ENCODE measurements at places on chromosomes 12 and 14. TPM values are rescaled to one million over a fixed set of nuclear protein-coding genes. Genes with fewer than 3 reads are reported as not detected.

GRCh38 chr12:2083008-2083407, 30.2 kb downstream of the CACNA1C start:
- H3K4me1 ChIP-seq: peaks cover 69% of the 10 kb centered on the region
- H3K36me3 ChIP-seq: peaks cover 4% of the 10 kb centered on the region
- no peak overlapping the region for H3K4me3 ChIP-seq
- H3K27ac ChIP-seq: peak overlapping the region; percentile 69
- no peak for DNase-seq

GRCh38 chr12:26740348-26740747, 92.6 kb downstream of the ITPR2 start:
- no peak overlapping the region for H3K27ac ChIP-seq
- H3K4me1 ChIP-seq: peaks cover 17% of the 10 kb centered on the region
- H3K27me3 ChIP-seq: no peaks in the 10 kb centered on the region
- no peak overlapping the region for H3K4me3 ChIP-seq
- no peaks in the 10 kb centered on the region for H3K36me3 ChIP-seq

DNA sequence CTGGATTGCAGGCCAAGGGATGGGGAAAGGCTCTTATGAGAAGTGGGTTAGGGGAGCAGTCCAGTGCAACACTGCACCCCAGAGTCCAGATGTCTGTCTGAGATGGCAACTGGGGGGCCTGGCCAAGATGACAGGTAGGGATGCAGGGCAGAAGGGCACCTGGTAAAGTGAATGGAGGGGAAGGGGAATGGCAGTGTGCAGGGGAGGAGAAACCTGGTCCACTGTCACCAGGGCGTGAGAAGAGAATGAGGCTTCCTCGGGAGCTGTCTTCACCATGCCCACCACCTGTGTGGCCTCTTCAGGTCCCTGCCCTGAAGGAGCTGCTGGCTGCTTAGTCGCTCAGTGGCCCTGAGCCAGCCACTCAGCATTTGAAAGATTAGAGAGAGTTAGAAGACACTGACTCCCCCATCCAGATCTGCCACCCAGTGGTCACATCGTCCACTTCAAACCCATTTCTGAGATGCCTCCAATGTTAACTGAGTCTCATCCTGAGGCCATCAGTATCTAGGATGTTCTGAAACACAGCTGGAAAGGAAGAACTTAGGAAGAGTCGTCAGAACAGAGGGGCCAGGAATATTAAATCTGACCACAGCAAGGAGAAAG, 57.3 kb downstream of the PLEKHG3 start:
- H3K27me3 ChIP-seq: no peaks in the 10 kb centered on the region
- no peaks in the 10 kb centered on the region for H3K36me3 ChIP-seq
- H3K27ac ChIP-seq: peak overlapping the region; percentile 60
- DNase-seq: no peak
- peaks cover 71% of the 10 kb centered on the region for H3K4me1 ChIP-seq

DNA sequence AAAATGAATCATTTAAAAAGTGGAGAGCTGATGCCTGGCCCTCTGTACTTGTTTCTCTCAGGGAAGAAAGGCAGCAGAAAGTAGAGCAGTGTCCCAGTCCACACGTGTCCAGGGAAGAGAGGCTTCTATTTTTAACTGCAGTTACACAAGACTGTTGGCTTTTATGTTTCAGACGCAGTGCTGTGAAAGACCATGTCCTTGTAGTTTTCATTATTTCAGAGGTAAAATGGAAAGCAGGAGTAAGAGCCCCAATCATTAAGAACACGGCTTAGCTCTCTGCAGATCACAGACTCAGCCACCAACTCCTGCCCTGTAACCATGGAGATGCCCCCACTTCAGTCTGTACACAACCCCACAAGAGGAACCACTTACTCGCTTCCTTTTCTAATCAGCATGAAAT, 336.3 kb downstream of the DAD1 start:
- no peak overlapping the region for H3K4me3 ChIP-seq
- H3K4me1 ChIP-seq: peaks cover 4% of the 10 kb centered on the region
- H3K36me3 ChIP-seq: no peaks in the 10 kb centered on the region
- H3K27me3 ChIP-seq: no peaks in the 10 kb centered on the region
- DNase-seq: no peak

DNA sequence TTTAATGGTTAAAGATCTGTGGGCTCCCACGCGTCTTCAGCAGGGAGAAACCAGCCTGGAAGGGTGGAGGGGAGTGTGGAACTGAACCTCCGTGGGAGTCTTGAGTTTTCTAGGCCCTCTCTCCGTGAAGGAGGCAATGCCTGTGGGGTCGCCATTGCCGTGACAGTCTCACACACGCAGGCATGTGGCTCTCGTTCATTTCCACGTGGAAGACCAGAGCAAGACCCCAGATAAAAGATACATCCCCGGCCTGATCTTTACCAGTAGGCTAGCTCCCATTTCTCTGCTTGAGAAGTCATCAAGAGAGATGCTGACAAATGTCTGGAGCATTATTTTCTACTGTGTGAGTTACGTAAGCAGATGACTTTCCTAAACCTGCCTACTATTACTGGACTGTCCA, 491.7 kb upstream of the LMO3 start:
- no peak for DNase-seq
- no peak overlapping the region for H3K27ac ChIP-seq
- no peaks in the 10 kb centered on the region for H3K27me3 ChIP-seq
- no peaks in the 10 kb centered on the region for H3K4me1 ChIP-seq

GRCh38 chr14:51824191-51824590, 36.2 kb upstream of the GNG2 start:
- H3K4me3 ChIP-seq: no peak overlapping the region
- no peaks in the 10 kb centered on the region for H3K4me1 ChIP-seq
- DNase-seq: no peak
- no peak overlapping the region for H3K27ac ChIP-seq

Gene ACVRL1
- 149 TPM for total RNA-seq

Gene GLI1
- not detected for total RNA-seq

Gene DCN
- total RNA-seq: 1,968 TPM
